ENCODE measurements at places on chromosomes 3 and 15.

- peak; percentile 9 for DNase-seq
Measured at GRCh38 chr3:123202451-123202850, 708 bp downstream of the SEC22A start.

GRCh38 chr3:123297627-123297899, 95.8 kb downstream of the SEC22A start:
- no peak for DNase-seq

DNA sequence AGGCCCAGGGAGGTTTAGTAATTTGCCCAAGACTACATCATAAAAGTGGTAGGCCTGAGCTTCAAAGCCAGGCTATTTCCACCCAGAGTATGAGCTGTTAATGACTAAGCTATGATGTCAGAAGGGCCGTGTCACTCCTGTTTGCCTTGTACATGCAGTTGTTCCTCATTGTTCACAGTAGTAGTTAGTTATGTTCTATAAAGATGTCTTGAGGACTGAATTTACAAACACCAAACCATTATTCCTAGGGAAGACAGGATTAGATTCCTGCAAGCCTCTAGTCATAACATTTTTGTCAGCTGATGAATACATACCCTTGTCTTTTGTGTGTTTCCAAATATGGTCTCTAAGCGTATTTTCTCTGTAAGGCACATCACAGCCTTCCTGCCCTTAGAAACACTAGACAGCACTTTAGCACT, 20.9 kb upstream of the LARS2 start:
- DNase-seq, result peak; percentile 82

DNA sequence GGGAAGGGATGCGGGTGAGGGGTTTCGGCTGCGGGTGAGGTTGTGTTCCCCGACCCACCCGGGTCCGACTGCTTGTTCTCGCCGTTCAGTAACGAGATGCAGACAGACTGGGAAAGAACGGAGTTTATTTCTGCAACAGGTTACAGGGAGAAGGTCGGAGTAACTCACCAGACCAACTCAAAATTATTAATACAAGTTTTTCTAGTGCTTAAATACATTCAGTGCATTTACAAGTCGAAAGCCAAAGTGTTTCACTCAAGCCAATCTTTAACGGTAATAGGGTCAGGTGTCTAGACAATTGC, 492 bp upstream of the HIGD1A start:
- peak; percentile 9 for DNase-seq

DNA sequence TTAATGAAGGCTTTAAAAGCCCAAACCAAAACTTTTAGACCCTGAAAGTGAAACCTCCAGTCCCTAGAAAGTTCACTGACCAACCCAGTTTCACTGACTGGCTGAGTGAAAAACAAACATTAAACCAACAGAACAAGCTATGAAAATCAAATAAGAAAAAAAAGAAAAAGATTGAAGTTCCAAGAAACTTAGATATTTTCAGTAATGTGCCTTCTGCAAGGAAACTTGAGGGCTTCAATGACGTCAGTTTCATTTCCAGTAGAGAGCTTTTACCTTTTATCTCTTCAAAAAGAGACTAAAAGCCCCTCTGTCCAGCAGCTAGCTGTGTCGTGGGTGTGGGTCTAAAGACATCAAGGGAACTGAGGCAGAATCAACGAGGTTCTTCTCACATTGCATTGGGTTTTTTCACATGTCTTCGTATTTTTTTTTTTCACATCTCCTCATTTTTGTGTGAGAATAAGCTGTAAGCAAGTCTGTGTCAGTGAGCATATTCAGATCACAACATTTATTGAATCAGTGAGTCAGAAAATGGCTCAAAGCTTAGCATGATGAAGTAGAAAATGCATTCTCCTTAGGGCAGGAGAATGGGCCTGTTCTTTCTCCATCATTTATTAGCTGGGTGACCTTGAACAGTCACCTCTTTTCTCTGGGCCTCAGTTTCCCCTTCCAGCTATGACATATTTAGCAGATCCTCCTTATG, 54.8 kb upstream of the BCL6 start:
- DNase-seq, result no peak

GRCh38 chr3:106381939-106382335, 513.1 kb upstream of the CBLB start:
- no peak for DNase-seq

- peak; percentile 87 for DNase-seq
Measured at GRCh38 chr3:172317984-172318383, 130.3 kb downstream of the GHSR start.

- no peak for DNase-seq
Measured at GRCh38 chr15:28912422-28912821, 26.6 kb downstream of the APBA2 start.

- DNase-seq, result peak; percentile 95
Measured at GRCh38 chr3:187986514-187986934, 167.4 kb upstream of the LPP start.

- DNase-seq, result peak; percentile 99
Measured at GRCh38 chr3:27521179-27521871, 37.1 kb upstream of the SLC4A7 start.

DNA sequence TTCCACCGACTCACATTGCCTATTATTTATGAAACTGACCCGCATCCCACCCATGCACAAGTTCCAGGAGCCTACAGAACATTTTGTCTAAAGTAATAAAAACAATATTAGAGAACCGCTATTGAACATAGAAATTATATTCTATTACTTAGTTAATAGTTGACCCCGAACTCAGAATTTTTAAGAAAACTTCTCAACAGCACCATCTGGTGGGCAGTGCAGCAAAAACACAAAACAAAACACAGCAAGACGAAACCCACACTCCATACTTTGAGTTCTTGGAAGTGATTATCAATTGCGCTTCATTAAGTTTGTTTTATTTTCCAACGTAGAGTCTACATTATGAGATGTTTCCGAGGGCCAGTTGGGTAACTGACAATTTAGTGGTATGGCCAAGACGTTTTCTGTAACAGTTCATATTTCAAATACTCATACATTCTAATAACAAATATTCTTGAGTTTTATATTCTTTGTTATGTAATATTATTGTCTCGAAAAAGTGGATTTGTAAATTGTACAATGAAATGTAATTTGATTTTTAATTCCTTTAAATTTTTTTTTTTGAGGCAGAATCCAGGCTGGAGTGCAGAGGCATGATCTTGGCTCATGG, 24.0 kb upstream of the C3orf70 start:
- peak; percentile 27 for DNase-seq

DNA sequence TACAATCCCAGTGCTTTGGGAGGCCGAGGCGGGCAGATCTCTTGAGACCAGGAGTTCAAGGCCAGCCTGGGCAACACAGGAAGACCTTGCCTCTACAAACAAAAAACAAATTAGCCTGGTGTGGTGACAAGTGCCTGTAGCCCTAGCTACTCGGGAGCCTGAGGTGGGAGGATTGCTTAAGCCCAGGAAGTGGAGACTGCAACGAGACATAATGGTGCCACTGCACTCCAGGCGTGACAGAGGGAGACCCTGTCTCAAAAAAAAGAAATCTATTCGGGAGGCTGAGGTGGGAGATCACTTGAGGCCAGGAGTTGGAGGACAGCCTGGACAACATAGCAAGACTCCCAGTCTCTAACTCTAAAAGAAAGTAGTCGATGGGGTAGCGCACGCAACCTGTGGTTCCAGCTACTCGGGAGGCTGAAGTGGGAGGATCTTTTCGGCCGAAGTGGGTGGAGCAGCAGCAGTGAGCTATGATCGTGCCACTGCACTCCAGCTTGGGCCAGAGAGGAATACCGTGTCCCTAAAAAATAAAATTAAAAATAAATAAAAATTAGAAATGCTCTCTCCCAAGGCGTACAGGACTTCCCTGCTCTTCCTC, 775 bp downstream of the C3orf33 start:
- peak; percentile 9 for DNase-seq

- DNase-seq, result peak; percentile 11
Measured at GRCh38 chr15:94972314-94972713, 741.0 kb downstream of the MCTP2 start.

GRCh38 chr15:95799286-95800200, 531.0 kb upstream of the NR2F2 start:
- DNase-seq, result peak; percentile 98

- DNase-seq, result no peak
Measured at GRCh38 chr15:38672273-38672672, 107.7 kb upstream of the RASGRP1 start.

DNA sequence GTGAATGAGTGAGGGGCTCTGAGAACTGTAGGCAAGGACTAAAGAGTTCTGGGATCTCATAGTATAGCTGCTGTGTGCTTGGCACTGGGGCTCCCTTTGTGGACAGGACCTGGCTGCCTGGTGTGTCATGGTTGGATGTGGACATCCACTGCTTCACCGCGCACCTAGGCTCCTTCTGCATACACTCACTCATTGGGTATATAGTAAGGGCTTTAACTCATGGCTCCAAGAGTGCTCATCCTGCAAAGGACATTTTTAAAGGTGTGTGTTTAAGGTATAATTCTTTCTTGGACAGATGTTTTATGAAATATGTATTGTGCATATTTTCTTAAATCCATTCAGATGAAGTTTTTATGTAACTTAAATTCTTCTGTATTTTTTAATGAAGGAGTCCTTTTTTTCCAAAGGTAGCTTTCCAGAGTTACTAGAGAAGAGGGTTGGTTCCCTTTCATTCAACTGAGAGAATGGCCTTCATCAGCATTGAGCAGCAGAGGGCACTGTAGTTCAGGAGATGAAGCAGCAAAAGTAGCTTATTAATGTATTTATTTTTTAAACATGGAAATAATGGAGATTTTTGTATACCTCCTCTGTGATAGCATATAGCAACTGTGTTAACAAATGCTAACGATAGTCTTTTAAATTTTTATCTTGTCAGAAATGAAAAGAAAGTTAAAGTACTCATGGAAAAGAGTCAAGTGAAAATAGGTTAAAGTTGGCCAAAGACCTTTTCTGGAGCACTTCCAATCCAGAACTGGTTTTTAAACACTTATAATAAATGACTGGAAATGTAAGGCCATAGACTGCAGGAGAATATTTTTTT, 25.2 kb downstream of the OXNAD1 start:
- peak; percentile 49 for DNase-seq
